Stromal cell of bone marrow (primary cell): ENCODE measurements at places on chromosomes 6 and 20.

- DNase-seq, result no peak
Measured at GRCh38 chr6:3509336-3509735, 52.5 kb upstream of the SLC22A23 start.

GRCh38 chr20:53857723-53858236, 212.6 kb downstream of the BCAS1 start:
- no peak for DNase-seq

DNA sequence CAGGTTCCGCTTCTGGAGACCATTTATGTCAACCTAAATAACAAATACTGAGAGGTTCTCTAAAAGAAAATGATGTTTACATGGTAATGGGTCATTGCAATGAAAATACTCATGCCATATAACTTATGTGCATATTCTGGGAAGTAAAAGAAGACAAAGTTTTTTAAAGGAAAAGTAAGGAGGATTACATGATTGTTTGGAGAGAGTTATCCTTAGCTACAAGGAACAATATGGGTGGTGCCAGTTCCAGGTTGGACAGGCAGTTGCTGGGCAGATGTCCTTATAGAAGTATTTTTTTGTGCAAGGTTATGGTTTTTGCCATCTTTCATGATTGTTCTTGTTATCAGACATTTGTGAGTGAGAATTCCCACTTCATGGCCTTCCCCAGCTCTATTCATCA, 52.5 kb downstream of the MRAP2 start:
- no peak for DNase-seq

- DNase-seq, result no peak
Measured at GRCh38 chr6:3222506-3223038, 4.9 kb downstream of the TUBB2B start.

GRCh38 chr20:52748990-52749389, 223.2 kb upstream of the TSHZ2 start:
- peak; percentile 4 for DNase-seq

DNA sequence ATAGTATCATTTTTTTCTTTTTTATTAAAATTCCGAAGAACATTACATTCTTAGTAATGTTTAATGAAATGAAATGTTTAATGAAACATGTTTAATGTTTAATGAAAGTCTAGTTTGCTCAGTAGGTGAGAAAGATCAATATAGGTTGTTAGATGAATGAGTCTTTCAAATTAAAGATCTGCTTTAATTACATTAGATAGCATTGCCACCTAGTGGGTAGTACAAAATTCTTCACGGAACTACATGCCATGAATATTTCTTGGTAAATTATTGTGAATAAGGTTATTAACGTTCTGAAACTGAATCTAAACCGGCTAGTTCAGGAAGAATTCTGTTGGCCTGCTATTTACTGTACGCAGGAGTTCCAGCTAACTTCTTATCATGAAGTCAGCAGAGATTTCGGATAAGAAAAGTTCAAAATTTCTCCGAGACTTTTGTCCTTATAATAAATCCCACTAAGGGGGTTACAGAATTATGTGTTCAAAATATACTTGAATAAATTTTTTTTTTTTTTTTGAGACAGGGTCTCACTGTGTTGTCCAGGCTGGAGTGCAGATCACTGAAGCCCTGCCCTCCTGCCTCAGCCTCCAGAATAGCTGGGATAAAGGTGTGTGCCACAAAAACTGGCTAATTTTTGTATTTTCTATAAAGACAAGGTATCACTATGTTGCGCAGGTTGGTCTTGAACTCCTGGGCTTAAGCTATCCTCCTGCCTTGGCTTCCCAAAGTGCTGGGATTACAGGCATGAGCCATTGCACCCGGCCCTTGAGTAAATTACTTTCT, 7.9 kb upstream of the GMNN start:
- DNase-seq, result peak; percentile 18

DNA sequence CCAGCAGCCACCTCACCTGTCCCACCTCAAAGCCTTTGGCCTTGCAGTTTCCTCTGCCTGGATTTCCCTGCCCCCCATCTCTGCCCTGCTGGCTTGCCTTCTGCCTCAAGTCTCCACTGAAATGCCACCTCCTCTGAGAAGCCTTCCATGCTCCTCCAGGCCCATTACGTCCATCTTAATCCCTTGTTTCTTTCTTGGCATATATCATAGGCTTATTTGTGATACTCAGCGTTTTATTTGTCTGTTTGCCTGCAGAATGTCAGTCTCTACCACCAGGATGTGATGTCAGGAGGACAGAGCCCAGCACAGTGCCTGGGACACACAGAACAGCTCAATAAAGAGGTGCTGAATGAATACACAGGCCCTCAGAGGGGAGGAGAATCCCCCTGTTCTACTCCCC, 24.4 kb upstream of the TLDC2 start:
- no peak for DNase-seq

DNA sequence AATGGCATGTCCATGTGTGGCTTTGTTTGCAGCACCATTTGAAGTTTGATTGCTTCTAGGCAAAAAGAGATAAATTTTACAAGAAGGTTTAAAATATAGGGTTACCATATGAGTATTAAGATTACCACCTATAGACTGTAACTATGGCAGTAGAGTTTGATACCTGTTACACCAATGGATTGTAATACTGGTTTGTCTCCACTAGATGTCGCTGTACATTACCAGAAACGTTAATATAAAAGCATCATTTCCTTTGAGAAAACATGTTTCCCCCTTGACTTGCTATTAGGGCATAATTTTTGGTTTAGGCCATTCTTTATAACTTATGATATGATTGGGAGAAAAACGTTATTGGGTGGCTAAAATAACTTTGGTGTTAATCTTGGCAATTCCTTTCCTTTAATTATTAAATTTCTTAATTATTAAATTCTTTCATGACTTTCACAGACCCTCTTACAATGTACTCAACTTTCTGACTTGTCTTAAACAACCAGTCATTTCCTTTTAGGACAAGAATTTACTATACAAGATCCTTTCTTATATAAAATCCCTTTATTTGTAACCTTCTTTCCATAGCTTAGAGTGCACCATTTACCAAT, 42.8 kb downstream of the HLA-DPB1 start:
- DNase-seq, result peak; percentile 25

DNA sequence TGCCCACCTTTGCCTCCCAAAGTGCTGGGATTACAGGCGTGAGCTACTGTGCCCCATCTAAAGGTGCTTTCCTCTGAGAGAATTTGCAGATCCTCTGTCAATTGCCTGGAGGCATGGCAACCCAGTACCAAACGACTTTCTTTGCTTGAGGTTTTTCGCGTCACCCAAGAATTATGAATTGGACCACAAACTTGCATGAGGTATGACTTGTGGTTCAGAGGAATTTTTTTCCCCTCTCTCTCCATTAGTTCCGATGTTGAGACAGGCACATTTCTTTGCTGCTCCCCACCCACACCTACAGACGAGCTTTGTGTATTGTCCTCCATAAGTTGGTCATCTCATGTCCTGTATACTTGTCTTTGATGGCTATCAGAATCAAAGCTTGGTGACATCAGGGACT, 11.8 kb upstream of the SCAF8 start:
- peak; percentile 29 for DNase-seq

GRCh38 chr6:156280065-156280464, 497.1 kb upstream of the ARID1B start:
- DNase-seq, result no peak

- no peak for DNase-seq
Measured at GRCh38 chr6:31621991-31622390, 1.5 kb downstream of the PRRC2A start.

DNA sequence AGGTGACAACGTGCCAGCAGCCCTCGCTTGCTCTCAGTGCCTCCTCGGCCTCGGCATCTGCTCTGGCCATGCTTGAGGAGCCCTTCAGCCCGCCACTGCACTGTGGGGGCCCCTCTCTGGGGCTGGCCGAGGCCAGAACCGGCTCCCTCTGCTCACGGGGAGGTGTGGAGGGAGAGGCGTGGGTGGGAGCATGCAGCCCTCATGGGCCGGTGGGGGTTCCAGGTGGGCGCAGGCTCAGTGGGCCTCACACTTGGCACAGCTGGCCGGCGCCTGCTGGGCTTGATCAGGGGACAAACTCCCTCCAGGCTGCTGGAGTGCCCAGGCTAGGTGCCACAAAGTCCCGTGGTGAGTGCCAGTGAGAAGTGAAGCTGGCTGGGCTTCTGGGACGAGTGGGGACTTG, 566.6 kb upstream of the ID4 start:
- DNase-seq, result no peak

DNA sequence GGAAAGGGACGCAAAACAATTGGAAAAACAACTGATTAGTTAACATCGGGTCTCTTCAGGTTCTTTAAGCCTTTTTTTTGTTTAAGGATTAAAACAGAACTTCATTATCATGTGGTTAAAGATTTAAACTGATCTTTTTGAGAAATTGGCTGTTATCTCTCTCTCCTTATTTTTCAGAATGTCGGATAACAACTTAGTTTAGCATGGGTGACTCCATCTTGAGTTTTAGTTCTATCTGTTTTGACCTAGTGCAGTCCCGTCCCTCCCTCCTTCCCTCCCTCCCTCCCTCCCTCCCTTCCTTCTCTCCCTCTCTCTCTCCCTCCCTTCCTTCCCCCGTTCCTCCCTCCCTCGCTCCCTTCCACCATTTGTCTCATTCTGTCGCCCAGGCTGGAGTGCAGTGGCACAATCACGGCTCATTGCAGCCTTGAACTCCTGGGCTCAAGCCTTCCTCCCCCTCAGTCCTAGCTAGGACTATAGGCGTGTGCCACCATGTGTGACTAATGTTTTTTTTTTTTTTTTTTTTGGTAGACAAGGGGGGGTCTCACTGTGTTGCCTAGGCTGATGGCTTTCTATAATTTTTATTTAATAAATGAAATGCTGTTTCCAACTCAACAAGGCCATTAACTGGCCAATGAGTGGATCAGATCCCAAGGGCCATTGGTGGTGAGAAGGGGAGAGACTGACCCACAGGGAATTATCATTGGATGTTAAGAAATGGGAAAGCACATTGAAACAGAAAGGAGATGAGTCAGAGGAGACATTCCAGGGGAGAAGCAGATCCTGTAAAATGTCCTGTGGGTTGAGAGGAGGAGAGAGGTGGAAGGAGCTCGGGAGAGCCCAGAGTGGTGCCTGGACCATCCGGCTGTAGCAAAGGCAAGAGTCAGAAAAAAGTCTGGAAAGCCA, 13.6 kb downstream of the BAK1 start:
- no peak for DNase-seq

DNA sequence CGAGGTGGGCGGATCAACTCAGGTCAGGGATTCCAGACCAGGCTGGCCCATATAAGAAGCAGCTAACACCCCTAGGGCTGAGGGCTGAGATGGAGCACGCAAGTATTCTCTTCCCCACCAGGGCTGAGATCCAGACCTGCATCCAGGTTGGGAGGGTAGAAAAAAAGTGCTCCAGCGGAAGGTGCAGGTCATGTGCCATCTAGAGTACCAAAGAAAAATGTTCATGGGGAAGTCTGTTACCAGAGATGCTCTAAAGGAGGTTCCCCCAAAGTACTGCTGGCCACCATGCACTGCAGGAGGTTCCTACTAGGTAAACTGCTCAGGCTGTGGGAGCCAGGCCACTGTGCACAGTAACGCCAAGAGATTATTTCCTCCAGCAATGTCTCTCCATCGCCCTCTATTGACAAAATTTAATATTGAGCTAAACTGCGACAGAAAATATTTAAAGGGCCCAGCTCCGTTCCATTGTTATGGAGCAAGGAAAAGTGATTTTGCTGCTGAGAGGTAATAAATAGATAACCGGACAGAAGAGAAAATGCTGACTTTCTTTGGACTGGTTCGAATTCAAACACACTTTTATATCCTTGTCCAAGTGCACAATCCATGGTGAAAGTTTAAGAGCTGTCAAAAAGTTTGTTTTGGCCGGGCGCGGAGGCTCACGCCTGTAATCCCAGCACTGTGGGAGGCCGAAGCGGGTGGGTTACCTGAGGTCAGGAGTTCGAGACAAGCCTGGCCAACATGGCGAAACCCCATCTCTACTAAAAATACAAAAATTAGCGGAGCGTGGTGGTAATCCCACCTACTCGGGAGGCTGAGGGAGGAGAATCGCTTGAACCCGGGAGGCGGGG, 159.9 kb downstream of the OR2B2 start:
- peak; percentile 65 for DNase-seq

DNA sequence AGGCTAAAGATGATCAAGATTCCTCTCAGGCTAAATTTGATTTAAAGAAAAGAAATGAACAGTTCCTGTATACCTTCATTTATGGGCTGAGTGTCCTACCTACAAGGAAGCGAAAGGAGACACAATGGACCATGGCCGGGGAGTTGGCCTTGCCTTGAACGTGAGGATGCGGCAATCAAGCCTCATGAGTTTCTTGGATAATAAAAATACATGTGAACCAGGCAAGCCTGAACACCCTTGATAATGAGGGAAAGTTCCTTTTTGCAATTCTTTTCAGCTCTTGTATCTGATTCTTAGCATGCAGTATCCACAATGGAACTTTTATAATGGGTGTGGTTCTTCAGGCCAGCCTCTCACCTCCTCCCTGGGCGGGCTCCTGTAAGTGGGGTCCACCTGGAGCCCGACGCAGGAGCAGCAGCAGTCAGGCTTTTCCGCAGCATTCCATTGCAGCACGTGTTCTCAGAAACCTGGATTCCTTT, 83.8 kb downstream of the RNASET2 start:
- DNase-seq, result no peak

DNA sequence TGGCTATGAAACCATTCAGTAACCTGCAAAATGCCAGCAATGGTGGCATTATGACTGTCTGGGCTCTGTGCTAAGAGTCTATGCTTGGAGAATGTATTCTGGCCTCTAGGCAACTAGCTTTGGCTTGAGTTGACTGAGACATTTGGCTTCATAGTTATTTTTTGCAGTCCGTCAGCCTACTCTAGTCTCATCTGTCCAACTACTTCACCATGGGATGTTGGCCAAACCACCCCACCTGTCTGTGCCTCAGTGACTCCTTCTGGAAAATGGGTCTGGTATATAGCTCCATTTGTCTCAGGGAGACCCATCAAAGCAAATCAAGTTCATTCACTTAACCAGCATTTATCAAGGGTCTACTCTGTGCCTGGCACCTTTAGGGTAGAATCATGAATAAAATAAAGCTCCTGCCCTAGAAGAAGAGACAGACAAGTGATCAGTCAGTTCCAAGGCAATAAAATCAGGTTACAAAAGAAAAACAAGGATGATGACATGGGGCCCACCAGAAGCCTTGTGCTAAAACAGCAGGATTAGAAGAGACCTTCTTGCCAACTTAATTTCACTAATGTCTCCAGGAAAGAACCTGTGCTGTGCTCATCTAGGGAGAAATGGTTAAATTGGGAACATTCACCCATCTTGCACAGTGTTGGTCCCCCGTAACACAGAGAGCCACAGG, 102.4 kb upstream of the ARMC2 start:
- DNase-seq, result no peak

DNA sequence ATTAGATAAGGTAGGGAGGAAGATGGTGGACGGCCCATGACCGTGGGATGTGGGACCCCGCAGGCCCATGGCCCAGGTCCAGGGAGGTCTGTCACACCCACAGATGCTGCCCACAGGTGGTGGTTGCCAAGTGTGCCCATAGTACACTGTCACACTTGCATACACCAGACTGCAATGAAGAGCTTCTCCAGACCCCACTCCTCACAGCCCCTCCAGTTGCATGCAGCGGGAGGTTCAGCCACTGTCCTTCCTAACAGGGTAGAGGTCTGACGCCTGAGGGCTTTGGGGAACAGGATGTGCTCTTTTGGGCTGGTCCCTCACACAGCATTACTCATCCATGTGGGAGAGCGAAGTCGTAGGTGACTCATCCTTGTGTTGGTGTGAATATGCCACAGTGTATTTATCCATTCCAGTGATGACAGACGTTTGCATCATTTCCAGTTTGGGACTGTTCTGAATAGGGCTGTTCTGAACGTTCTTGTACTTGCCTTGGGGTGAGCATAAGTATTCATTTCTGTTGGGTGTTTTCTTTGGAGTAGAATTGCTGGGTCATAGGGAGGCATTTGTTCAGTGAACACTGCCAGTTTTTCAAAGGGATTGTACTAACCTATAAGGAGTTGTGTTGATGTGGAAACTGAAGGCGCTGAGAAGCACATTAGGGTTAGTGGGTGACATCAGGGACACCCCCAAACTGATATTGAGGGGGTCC, 10.1 kb upstream of the PYGB start:
- DNase-seq, result peak; percentile 100
